ENCODE measurements at places on chromosomes 7 and 10.
A peak's percentile ranks its signal among the peaks of the same experiment; 100 is the strongest.

GRCh38 chr10:113895018-113895417 is 40.6 kb downstream of the NHLRC2 start:
- DNase-seq: no peak

DNA sequence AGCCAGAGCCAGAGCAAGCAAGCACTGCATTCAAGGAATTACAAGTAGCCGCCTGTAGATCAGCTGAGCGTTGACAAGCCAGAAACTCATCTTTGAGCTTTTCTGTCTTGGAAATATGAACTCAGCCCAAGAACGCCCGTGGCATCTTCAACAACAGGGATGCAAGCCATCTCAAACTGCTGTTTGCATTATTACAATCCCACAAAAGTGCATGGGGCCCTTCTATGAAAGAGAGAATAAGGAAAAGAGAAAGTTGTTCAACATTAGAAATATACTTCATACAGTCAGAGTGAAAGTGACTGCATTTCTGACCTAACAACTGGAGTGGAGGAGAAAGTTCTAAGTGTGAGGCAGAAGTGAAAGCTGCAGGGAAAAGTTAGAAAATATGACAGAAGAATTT is 6.5 kb downstream of the SGCE start:
- DNase-seq: no peak

DNA sequence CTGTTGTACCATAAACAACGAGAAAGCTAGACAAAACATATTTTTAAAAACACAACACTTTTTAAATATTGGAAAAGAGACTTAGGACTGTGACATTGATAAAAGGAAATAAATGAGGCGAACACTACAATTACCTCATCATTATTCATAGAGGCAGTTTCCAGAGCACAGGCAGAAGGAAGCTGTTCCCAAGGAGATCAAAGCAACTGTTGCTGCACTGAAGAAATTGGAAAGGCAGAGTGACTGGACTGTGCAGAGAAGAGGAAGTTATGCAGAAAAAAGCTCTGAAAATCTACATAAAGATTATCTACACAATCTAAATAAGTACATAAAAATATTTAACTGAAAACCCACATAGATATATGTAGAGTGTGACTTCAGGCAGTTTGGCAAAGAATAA is 32.8 kb downstream of the MYO3A start:
- DNase-seq: no peak

DNA sequence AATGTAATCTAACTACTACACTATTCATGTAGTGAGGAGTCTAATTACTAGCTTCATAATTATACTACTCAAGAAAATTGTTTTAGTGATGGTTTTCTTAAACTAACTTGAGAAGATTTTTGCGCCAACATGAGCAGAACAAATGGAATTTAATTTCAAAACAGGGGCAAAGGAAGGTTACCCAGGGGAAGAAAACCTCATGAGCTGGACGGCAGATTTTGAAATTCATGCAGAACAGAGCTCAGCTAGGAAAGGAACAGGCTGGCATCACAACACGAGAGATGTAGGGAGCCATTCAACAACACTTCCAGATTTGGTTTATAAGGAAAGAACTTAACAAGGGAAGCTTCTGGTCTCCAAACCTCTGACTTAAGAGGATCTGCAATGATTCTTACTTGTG is 235.3 kb upstream of the PRKCQ start:
- DNase-seq: no peak

GRCh38 chr7:55587687-55588378 is 15.5 kb upstream of the VOPP1 start:
- no peak for DNase-seq

DNA sequence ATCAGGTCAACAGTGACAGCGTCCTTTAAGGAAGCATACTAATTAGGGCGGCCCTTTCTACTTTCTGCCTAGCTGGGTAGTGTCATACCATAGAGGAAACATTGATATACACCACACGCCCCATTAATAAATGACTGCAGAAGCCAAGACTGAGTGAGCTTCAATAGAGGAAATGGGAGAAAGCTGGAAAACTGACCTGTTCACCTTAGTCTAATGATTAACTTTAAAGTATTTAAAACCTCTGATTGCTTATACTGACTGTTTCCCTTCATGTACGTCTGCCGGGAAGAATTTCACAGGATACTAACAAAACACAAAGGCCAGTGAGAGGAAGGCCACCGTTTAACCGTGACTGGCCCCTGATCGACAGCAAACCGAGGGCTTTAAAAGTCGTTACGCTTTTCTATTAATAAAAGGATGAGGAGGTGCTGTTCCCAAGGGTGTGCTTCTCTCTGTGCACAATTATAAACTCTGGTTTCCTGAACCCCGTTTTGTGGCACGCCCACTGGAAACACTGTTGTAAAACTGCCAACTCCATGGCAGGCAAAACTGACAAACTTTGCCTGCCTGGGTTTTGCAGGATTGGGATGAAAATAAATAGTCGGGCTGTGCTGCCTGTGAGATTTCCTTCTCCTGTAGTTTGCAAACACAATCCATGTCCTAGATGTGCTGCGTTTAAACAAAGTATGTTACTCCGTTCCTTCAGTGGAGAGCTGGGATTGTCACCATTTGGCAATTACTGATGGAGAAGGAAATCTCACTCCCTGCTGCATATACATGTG is 137.6 kb downstream of the NRP1 start:
- DNase-seq: no peak

DNA sequence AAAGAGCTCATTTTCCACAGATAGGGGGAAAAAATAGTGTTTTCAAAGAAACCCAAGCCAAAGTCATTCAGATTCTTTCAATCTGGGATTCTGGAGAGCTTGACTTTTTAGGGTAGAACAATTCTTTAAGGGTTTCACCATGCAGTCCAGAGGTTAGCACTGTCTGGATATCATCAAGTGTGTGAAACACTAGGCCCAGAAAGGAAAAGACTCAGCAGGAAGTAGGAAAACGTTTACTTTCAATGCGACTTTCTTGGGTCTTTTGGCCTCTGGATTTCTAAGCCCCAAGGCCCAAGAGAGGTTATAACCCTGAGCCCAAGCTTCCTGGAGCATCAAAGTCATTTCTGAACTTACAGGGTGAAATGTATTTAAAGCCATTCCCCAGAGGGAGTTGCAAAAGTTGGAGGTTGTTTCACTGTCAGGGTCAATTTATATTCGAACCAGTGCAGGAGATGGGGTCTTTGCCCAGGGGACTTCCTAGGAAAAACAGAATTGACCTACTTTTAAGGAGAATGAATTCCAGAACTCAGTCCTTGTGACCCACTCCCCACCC is 158.0 kb downstream of the C7orf25 start:
- DNase-seq: peak; percentile 25

GRCh38 chr7:158658475-158658874 is 46.1 kb downstream of the NCAPG2 start:
- DNase-seq: no peak

DNA sequence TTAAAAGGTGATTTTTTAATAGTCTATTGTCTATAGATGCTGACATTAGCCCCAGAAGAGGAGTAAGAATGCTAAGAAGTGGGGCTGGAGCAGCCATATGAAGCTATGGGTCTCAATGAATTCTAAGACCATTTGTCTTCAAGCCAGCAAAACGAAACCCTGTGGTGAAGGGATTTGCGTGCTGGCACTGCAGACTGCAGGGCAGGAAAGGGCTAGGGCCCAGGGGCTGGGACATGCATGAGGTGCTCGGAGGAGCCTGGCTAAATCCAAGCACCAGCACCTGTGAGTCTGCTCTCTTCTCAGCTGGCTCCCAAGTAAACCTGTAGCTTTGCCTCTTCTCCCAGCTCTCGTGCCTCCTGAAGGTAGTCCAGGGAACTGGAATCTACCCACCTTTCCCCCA is 1.3 kb upstream of the NDST2 start:
- DNase-seq: no peak

GRCh38 chr10:58718596-58718995 is 205.9 kb downstream of the BICC1 start:
- no peak for DNase-seq

DNA sequence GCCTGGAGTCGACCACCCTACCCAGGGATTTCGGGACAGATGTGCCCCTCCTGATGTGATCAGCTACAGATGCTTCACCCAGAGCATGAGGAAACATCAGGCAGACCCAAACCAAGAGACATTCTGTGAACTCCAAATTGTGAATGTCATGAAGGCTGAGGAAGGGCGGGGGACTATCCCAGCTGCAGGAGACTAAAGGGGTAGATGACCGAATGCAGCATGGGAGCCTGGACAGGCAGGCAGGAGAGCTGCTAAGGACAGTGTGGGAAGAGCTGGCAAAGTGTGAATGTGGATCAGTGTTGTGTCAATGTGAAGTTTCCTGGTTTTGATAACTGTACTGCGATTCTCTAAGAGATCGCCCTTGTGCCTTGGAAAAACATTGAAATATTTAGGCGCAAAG is 19.2 kb upstream of the DRGX start:
- no peak for DNase-seq

GRCh38 chr7:135208102-135208793 is 3.1 kb downstream of the WDR91 start:
- DNase-seq: no peak

DNA sequence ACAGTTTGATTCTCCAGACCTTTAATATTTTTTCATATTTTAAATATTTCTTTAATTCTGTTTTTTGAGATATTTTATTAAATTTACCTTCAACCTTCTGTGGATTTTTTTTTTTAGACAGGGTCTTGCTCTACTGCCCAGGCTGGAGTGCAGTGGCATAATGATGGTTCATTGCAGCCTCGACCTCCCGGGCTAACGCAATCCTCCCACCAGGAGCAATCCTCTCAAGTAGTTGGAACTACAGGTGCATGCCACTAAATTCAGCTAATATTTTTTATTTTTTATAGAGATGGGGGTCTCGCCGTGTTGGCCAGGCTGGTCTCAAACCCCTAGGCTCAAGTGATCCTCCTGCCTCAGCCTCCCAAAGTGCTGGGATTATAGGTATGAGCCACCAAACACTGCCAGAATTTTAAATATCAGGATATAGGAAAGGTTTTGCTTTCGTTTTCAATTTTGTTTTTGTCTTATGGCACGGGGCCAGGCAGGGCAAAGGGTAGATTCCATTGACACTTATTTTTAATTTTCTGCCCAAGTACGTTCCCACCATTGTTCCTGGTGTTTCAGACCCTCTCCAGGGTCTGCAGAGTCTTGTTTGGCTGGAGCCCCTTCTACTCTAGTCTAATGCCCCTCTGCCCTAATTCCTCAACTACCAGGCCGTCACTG is 1.2 kb downstream of the TACC2 start:
- no peak for DNase-seq

DNA sequence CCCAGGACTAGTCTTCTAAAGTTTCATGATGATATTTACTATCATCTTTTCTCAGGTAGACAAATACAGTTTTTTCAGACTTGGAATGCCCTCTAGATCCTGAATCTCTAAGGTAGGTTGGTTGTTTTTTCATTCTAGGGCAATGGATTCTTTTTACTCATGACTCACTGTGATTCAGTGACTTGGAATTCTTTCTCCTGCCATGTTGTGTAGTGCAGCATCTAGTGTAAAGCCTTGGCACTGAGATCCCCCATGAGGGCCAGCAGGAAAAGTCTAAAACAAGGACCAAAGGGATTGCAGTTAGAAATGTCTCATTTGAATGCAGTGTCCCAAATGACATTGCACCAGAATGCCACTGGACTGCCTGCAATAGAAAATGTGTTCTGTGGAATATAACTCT is 430.4 kb downstream of the NEBL start:
- no peak for DNase-seq

GRCh38 chr7:75689246-75690099 is 49.3 kb downstream of the HIP1 start:
- no peak for DNase-seq

Measured in putamen (tissue), 1 donor.